ENCODE measurements at places on chromosomes 3 and 15.

GRCh38 chr3:133849346-133849745, 43.7 kb downstream of the SRPRB start:
- no peak for DNase-seq

- DNase-seq, result no peak
Measured at GRCh38 chr3:171878461-171879225, 35.5 kb downstream of the TMEM212 start.

- DNase-seq, result no peak
Measured at GRCh38 chr3:165259541-165260193, 63.5 kb upstream of the SLITRK3 start.

GRCh38 chr3:5304789-5305683, 117.5 kb downstream of the EDEM1 start:
- DNase-seq, result peak; percentile 54

- DNase-seq, result no peak
Measured at GRCh38 chr3:125587039-125587648, 8.2 kb downstream of the OSBPL11 start.

DNA sequence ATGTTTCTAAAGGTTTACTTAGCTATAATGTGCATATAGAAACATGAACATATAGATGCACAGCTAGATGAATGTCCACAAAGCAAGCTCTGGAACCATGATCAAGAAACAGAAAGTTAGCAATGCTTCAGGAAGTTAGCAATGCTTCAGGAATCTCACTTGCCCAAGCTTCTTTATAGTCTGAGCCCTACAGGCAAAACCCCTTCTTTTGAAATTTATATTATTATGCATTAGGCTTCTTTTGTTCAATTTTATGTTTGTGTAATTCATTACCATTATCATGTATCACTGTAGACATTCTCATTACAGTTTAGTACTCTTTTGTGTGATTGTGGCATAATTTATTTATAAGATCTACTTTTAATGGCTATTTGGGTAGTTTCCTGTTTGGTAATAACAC, 286.4 kb upstream of the BCHE start:
- no peak for DNase-seq

DNA sequence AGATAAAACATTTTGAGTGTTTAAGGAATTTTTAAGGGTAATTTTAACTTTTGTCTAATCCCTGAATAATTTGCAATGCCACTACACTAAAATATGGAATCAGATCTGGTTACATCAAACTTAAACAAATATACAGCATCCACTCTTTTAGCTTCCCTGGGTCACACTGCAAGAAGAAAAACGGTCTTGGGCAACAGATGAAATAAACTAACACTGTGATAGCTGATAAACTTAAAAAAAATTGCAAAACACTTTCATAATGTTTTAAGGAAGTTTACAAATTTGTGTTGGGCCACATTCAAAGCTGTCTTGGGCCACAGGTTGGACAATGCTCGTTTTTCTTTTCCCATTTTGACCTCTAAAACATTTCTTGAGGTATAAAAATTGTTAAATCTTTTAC, 34.3 kb downstream of the CCDC66 start:
- DNase-seq, result no peak

DNA sequence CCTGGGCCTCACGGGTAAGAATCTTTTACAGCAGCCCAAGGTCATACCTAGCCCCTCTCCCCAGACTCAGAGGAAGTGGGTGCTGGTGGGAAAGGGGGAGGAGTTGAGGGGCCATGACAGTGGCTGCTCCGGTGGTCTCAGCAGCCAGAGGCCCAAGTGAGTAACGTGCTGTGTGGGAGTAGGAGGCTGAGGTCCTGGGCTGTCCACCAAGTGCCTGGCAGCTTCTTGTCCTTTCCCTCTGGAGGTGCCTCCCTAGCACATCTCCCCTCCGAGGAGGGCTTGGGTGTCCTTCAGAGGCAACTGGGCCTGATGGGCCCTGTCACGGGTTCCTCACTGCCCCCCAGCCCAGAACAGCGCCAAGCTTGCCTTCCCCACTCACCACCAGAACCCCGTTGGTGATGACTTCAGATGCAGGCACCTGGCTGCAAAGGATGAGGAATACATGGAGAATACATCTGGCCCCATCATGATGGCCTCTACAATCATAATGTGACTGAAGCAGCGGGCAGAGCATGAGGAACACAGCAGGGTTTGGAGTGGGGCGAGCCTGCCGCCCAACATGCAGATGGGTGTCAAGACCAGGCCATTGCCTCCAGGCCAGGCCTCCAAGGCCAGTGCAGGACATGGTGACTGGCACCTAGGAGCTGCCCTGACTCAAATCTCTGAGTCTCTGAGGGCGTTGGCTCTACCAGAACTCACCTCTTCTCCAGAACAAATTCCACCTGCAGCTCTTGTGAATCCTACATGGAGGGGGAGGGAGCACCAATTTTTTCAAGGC, 3.3 kb downstream of the PLA2G4F start:
- DNase-seq, result no peak

DNA sequence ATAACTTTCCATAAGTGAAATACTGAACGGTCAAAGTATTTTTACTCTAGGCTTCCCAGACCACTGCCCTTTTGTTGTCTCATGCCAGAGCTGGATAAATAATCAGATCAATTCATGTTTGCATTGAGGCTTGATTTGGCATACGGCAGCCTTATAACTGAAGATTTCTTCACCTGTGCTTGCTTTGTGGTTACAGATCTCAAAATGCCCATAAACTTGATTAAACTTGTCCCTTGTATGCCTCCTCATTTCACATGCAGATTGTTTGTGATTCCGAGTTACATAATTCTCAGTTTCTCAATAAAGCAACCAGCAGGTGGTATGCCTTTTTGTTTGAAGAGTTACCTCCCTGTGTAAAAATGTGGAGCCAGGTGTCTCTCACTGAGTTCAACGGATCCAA, 211.4 kb upstream of the LRIG1 start:
- DNase-seq, result no peak

- peak; percentile 8 for DNase-seq
Measured at GRCh38 chr3:136772709-136773108, 20.5 kb upstream of the STAG1 start.

DNA sequence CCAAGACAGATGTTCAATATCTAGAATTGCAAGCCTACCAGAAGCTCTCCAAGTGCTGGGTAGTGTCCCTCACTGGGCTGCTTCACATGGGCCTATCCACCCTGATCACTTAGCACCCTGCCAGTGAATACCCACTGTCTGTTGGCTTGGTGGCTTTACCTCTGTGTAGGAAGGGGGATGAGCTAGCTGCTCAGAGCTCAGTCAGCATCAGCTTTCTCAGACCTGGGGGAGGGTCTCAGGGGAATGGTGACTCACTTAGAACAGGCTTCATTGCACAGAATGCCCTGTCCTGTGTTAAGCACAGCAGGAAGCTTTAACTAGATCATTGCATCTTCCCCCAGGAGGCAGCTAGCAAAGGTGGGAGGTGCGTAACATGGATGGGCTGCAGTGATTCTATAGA, 209.8 kb downstream of the PDCD6IP start:
- no peak for DNase-seq

GRCh38 chr3:43906849-43907507, 216.2 kb downstream of the ABHD5 start:
- no peak for DNase-seq

DNA sequence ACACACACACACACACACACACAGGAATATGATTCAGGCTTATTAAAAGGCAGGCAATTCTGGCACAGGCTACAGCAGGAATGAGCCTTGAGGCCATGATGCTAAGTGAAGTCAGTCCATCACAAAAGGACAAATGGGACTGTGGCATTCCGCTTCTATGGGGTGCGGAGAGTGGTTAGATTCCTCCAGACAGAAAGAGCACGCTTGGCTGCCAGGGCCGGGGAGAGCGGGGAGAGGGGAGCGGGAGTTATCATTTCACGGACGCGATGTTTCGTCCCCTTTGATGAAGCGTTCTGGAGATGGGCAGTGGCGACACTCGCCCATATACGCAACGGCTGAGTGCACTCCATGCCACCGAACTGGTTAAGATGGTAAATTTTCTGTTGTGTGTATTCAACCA, 58.5 kb upstream of the FAM174B start:
- DNase-seq, result peak; percentile 56

GRCh38 chr3:190514413-190515153, 698 bp downstream of the IL1RAP start:
- DNase-seq, result peak; percentile 33

DNA sequence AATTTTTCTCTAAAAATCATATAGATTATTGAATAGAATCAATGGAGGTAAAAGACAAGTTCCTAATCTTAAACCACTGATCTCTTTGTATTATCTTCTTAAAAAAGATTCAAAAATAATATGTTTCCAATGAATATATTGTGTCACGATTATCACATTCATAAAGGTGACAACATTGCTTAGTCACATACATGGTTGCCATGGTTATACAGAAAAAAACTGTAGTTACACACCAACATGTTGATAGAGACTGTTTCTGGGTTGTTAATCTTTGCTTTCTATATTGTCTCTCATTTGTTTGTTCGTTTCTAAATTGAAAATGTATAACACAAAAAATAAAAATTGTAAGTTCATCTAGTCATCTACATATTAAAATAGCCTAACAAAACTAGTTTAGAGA, 376.0 kb upstream of the ALCAM start:
- DNase-seq, result no peak

Data from SW480 (cell line).